Globus pallidus (tissue), 1 donor: ENCODE measurements at places on chromosomes 7 and 10.

- no peak for DNase-seq
Observed at GRCh38 chr7:22204312-22204711, 152.6 kb downstream of the RAPGEF5 start.

- no peak for DNase-seq
Observed at GRCh38 chr10:5961405-5962100, 15.8 kb downstream of the IL15RA start.

- DNase-seq = no peak
Observed at GRCh38 chr7:44447874-44448425, 42.5 kb downstream of the NUDCD3 start.

DNA sequence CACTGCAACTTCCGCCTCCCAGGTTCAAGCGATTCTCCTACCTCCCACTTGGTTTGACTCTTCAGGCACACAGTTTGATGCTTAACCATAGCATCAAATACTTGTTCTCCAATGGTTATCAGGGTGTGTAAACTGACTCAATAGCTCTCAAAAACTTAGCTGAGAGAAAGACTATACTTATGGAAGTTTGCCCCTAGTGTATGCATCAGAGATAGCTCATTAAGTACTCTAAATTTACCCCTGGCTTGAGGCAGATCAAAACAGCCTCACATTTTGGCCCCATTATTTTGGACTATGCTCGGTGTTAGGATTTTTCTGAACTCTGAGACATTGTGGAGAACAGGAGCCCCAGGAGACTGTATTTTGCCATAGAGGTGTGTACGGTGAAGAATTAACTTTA, 40.8 kb upstream of the SLC35B4 start:
- no peak for DNase-seq
